ENCODE measurements at places on chromosomes 3 and 15.

GRCh38 chr3:194640829-194641228, 7.6 kb upstream of the TMEM44 start:
- DNase-seq, result no peak

DNA sequence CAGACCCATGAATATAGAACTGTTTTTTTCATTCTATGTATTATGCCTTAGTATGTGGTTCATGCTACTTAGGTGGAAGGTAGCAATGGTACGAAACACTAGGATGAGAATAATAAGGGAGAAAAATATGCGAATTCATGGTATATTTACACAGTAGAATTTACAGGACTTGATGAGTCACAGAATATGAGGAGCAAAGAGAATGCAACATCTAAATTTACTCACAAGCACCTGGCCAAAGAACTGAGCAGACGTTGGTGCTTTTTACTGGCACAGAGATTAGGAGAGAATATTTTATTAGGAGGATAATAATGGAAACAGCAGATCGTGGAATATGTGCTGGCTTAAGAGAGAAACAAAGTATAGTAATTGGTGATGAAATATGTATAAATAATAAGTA, 785.4 kb upstream of the ROBO1 start:
- no peak for DNase-seq

- no peak for DNase-seq
These were observed 111.5 kb downstream of the FBN1 start for GRCh38 chr15:48533982-48534381.

- no peak for DNase-seq
These were observed 12.6 kb upstream of the UPK1B start for GRCh38 chr3:119160815-119161214.

DNA sequence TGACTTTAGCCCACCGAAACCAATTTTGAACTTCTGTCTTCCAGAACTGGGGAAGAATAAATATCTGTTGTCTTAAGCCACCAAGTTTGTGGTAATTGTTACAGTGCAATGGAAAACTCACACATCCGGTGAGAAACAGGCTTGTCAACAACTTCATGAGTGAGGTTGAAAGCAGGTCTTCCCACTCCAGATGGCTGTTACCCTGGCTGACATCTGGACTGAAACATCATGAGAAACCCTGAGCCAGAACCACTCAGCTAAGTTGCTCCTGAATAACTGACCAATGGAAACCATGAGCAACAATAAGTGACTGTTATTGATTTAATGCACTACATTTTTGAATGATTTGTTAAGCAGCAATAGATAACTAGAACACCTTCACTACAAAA, 10.3 kb downstream of the ACSBG1 start:
- DNase-seq, result no peak

DNA sequence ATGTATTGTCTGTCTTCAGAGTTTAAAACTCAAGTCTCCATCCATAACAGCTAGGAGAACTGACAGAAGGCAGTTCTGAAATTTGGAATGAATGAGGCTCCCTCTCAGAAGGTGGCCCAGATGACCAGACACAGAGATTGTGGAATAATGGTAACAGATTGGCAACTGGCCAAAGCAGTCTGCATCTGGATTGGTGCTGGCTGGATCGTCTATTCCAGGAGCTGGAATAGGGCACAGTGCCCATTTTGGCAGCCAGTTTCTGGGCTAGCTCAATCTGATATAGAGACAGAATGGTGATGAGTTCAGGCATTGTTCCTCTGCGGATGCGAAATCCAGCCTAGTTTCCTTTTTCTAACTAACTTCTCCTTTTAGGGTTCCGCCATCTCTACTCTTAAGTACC, 851.7 kb downstream of the PDCD6IP start:
- DNase-seq, result no peak

GRCh38 chr3:189395825-189396224, 224.1 kb downstream of the TPRG1 start:
- no peak for DNase-seq

DNA sequence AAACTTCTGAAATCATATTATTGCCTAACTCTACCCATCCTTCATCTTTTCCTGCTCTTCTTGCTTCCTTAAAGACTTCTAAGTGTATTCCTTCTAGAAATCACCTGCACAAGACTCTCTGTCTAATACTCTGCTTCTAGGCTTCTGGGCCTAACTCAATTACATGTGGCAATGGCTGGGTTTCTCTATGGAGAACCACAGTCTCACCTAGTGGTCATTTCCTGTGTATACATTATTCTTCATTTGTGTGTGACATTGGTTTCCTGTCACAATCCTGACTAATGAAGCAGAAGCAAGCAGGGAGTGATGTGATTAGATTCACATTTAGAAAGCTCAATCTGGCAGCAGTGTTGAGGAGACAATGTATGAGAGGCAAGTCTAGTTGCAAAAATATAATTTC, 16.9 kb upstream of the CLDN1 start:
- DNase-seq, result no peak

GRCh38 chr3:127442506-127442905, 148.0 kb downstream of the TPRA1 start:
- DNase-seq, result no peak

DNA sequence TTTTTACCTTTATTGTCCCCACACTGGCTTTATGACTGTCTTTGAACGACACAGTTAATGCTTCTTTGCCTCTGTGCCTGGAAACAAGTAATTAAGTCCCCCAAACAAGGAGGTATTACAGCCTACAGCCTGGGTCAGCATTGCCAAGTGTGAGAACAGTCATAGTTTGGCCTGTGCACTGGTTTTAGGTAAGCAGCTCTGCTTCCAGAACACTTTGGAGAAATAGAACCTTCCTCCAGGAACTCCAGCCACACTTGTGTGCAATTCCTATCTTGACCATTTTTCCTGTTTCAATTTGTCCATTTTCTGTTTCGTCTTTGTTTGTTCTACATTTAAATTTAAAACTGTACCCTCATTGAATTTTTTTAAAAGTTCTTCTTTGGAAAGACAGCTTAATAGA, 568.2 kb downstream of the TUSC7 start:
- no peak for DNase-seq

DNA sequence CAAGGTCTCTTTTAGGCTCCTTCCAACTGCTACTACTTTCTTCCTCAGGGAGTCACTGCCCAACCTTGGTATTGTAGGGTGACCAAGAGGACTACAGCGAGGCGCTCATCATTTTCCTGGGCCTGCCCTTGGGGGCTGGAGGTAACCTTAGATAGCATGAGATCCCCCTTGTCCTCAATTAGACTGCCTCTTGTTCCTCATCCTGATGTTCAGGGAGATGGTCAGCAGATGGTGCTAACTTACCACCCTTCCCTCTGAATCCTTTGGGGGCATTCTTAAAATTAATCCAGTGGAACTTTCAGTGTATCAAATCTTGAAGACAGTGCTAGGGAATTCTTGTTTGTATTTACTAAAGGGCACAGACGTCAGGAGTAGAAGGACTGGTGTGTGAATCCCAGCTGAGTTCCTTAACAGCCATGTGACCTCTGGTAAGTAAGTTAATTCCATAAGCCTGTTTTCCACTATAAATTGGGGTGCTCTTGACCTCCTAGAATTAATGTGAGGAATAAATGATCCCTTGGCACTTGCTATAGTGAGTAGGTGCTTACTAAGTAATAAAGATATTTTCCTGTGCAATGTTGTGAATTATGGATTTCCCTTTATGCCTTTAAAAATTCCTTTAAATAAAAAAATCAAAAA, 4.1 kb upstream of the CLPX start:
- DNase-seq, result no peak

DNA sequence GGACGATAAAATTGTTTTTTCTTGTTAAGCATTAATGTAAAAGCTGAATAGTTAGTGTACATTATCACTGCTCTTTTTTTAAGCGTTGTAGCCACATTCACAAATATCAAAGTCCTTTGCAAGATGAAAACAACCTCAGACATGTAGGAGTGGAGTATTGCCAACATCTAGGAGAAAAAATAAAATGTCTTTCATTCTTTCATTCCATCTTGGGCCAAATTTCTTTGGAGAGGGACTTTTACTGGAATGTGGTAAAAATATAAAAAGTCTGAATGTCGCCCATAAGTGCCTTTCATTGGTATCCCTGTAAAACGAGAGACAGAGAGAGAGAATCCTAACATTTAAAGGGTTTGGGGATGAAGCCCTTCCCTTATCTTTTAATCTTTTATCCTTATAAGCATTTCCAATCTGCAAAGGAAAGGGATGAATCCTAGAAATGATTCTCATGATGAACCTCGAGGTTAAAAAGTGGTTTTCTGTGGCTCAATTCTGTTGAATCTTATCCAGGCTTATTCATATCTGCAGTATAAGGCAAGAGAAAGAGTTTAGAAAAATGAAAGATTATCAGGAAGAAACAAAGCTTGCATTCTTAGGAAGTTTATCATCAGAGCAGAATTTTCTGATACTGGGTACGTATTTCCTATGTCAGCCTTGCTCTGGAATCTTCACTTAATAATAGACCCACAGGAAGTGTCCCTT, 1031.7 kb downstream of the MCTP2 start:
- DNase-seq, result no peak

DNA sequence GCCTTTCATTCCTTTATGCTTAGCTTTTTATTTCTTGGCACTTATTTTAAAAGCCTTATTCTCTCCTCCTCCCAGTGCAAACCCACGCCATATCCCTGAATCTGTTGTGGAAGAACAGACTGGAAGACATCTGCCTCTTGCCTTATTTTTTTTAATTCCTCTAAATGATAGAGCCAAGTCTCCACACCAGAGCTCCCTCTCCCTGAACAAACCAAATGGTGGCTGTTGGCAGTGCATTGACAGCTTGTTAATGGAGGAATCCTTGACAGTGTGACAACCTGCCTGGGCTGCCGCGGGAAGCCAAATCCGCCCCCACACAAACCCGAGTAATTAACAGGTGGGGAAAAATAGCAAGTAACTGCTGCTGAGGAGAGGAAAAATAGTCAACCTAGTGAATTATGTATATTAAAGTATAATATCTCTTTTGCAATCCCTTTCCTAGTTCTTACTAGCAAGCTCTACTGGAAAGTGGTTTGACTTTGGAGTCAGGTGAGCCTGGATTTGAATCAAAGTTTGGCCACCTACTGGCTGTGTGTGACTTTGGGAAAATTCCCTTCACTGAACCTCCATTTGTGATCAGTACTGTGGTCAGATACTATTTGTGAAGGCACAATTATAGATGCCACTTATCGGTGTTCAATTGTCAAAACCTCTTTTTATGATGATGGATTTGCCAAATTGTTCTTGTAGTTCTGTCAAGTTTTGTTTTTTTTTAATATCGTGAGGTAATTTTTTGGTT, 589.6 kb downstream of the PDCD6IP start:
- DNase-seq, result no peak

GRCh38 chr3:101119535-101119934, 126.3 kb upstream of the ABI3BP start:
- no peak for DNase-seq

DNA sequence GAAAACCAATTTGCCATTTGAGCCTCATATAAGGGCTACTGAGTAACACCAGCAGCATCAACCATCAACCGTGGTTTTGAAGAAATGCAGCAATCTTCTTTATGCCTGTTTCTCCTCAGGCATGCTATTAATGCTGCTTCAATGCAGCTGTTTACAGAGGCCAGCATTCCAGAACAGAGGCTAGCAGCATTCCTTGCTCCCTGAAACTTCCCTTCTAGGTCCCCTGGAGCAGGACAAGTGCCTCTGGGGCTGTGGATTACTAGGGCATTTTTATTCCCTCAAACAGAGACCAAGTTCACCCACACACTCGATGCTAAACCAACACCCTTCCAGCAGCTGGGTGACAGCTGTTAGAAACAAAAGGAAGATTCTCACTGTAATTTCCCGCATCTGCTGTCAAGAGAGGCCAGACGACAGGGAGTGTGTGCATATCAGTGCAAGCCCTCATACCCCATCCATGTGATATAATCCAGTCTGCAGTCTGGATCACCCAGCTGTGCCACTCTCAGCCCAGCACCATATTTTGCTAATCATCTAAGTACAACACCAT, 57.5 kb downstream of the HOMER2 start:
- no peak for DNase-seq

- DNase-seq, result no peak
These were observed 13.5 kb downstream of the TBC1D2B start for GRCh38 chr15:78063970-78064385.

GRCh38 chr3:35772381-35773015, 133.2 kb downstream of the ARPP21 start:
- no peak for DNase-seq

DNA sequence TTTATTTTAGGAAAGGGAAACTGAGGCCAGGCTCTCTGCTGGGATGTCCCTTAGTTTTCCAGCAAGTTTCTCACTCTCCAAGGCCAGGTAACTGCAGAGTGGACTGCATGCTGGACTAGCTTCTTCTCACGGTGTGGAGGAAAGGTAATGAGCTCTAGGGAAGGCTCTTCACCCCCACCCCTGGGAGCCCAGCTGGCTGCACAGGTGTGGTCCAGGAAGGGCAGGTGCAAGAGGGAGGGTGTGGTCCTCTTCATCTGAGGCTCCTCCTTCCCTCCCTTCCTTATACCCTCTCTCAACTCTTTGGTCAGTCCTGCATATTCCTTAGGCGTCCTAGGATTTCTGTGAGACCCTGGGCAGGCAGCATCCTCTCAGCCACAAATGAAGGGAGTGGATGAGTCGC, 33.9 kb downstream of the RNU5B-1 start:
- no peak for DNase-seq

DNA sequence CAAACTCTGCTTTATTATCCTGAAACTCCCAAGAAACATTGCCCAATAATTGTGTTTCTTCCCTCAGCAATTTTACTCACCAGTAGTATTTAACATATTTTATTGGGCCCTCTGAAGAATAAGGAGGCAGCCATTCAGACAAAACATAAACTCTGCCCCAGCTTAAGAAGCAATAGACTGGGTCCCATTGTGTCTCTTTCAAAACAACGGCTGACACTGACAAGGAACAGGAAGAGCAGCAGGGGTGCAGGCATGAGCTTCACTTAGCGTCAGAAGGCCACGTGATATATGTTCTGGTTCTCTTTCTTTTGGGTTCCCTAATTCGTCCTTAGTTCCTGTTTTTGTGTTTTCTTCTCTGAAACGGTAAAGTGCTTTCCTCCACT, 242.3 kb downstream of the FHIT start:
- DNase-seq, result no peak

DNA sequence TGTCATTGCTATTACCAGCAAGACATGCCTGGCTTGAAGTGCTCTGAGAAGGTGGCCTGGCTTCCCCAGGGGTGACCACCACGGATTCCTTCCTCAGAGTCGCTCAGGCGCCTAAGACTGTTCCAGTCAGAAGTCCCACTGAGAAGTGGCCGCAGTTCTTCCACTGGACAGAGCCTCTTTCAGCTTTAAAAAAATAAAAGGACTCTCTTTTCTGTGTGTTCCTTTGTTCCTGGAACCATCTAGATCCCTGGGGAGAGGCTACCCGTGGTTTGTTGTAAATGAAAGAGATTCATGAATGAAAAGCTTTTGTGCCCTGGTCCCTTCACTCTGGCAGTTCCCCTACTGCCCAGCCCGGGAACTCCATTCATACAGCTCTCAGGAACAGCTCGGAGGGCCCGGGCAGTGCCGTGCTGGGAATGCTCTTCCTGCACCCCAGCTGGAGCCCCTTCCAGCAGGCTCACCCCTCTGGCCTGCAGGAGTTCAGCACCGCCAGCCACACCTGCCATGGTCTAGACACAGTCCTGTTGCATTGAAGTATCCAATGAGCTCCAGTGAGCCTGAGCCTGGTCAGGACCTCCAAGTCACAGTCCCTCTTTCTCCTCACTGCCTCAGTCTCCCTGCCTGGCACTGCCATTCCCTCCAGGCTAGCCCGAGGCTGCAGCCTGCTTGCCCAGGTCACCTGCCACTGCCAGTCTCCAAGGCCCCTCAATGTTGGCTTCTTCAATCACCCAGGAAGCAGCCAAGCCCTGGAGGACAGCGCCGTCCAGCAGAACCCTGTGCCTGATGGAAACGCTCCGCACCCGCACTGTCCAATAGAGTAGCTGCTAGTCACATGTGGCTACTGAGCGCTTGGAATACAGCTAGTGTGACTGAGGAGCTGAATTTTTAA, 75.4 kb downstream of the XXYLT1 start:
- DNase-seq, result no peak

All from stimulated activated CD4-positive, alpha-beta T cell treated with anti-CD3 and anti-CD28 coated beads, Interleukin-12 subunit alpha, Interleukin-12 subunit beta, amount 100 ng/mL, for 24 hours (primary cell).